ENCODE measurements at places on chromosomes 16 and 17.

DNA sequence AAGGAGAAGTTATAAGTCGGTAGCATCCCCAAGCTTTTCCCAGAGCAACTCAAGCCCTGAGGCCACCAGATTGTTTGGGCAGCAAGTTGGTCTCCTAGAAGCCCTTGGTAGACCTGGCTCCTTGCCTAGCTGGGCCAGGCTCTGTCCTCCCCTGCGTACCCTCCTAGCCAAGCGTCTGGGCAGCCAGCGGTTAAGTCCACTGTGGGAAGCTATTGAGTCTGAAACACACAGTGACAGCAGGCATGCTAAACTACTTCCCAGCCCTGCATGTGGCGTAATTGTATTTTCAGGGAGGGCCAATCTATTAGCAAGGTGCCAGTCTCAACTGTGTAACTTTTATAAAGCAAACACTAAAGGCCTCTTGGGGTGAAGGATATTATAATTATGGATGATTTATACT is 419.1 kb upstream of the RBFOX1 start:
- no peak for DNase-seq

GRCh38 chr16:67528870-67529581 is 397 bp downstream of the RIPOR1 start:
- DNase-seq = peak; percentile 44

DNA sequence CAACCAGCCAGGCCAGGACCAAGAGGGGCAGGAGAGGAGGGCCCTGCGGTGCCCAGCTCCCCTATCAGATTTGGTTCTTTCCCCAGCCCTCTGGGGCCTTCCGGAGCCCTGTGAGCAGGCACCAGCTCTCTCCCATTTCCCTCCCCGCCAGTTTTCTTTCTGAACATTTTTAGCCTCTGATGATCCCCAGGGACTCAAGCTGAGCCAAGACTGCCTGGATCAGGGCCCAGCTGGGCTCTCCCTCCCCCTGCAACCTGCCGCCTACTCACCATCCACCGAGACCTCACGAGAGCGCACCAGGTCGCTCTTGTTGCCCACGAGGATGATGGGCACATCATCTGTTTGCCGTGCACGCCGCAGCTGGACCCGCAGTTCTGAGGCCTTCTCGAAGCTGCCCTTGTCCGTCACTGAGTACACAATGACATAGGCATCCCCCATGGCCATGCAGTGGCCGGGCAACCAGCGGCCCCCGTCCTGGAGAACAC is 2.0 kb downstream of the RRAD start:
- peak; percentile 69 for DNase-seq

GRCh38 chr17:67585077-67585602 is 132.6 kb upstream of the NOL11 start:
- no peak for DNase-seq

DNA sequence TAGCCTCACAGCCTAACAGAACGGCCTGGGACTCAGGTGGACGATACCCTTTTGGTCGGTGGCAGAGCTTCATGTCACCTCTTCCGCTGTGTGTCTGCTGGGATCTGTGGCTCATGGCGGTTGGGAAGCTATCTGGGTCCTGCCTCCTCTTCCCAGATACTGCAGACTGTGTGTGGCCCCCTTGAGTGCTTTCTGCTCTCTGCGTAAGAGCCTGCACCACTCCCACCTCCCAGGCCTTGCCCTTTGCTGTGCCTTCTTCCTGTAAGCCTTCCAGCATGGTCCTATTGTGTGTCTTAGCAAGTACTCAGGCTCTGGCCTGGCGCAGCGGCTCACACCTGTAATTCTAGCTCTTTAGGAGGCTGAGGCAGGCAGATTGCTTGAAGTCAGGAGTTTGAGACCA is 17.5 kb upstream of the ADCY7 start:
- no peak for DNase-seq

GRCh38 chr16:35194681-35195080 is 1735.3 kb downstream of the TP53TG3F start:
- no peak for DNase-seq

GRCh38 chr16:85353839-85354685 is 241.8 kb upstream of the CIBAR2 start:
- no peak for DNase-seq

DNA sequence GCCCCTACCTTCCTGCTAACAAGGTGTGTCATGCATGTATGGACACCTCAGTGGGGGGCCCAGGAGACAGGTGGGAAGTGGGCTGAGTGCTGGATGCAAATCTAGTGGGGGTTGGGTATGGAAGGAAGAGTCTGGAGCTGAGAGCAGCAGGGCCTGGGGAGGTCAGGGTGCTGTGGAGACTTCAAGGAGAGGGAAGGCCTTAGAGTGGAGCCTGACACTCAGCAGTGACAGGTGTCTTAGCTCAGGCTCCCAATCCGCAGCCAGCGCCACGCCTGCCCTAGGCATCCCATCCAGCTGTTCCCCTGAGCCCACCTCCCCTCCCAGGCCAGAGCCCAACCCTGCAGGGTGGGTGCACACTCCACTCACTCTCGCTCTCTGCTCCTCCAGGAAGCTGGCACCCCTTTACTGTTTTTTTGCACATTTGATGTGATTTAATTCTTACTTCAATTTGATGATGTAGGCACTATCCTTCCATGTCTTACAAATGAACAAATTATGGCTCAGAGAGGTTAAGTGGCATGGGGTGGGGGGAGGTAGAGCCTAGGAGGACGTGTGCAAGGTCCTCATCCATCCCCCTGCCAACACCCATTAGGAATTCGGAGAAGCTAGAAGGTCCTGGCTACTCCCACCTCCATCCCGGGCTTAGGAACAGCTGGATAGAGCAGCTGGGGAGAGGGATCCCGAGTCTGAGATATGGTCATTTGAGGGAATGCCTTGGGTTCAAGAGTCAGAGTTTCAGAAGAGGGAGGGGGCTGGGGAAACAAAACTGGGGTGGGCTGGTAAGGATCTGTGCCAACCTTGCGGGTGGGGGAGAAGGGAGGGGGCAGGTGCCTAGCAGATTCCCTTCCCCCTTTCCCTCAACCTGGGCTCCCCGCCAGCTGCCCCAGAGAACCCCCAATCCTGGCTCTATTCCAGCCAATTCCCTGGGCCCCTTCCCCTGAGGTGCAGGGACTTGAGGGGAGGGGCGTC is 2.1 kb downstream of the FAM171A2 start:
- no peak for DNase-seq

DNA sequence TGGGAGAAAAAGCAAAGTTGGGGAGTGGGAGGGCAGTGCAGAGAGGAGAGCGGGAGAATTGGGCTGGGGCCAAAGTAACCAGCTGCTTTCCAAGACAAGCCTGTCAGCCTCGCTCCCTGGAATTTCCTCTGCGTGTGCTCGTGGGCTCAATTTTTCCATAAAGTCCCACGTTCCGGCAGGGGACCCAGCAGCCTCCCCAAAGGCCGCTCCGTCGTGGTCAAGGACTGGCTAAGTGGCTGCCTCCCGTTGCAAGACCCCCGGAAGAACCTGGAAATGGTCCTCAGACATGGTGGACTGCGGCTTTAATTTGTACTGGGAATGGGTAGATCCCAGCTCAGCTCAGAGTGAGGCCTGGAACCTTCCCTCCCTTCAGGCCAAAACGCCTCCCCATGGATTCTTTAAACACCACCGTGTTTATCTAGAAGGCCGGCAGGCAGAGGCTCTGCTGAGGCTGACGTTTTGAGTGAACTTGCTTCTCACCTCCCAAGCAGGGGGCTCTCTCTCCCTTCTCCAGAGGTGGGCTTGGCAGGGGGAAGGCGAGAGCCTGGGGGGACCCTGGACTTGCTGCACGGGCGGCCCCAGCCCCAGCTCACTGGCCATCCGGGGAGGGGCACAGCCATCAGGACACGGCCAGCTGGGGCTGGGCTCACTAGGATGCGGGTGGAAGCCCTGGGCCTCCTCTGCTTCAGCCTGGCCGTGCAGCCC is 190.0 kb downstream of the C16orf95 start:
- DNase-seq = peak; percentile 82

GRCh38 chr17:83053739-83054451 is 25.5 kb upstream of the METRNL start:
- no peak for DNase-seq

GRCh38 chr16:28984619-28985135 is at the start of gene LAT:
Gene LAT, plus strand, starts transcription at chr16:28985052. Its CDS starts 366 bp downstream, at chr16:28985418.
- no peak for DNase-seq

- DNase-seq = peak; percentile 92
Observed at GRCh38 chr16:4298761-4299522, 16.9 kb upstream of the GLIS2 start.

GRCh38 chr17:77560381-77560780 is 398.1 kb upstream of the TNRC6C start:
- DNase-seq = no peak

GRCh38 chr16:74752756-74753155 is 21.9 kb downstream of the FA2H start:
- DNase-seq = no peak

- peak; percentile 15 for DNase-seq
Observed at GRCh38 chr17:47172696-47173565, 16.2 kb downstream of the CDC27 start.

GRCh38 chr16:88391144-88391850 is 8.5 kb downstream of the ZNF469 start:
- no peak for DNase-seq

DNA sequence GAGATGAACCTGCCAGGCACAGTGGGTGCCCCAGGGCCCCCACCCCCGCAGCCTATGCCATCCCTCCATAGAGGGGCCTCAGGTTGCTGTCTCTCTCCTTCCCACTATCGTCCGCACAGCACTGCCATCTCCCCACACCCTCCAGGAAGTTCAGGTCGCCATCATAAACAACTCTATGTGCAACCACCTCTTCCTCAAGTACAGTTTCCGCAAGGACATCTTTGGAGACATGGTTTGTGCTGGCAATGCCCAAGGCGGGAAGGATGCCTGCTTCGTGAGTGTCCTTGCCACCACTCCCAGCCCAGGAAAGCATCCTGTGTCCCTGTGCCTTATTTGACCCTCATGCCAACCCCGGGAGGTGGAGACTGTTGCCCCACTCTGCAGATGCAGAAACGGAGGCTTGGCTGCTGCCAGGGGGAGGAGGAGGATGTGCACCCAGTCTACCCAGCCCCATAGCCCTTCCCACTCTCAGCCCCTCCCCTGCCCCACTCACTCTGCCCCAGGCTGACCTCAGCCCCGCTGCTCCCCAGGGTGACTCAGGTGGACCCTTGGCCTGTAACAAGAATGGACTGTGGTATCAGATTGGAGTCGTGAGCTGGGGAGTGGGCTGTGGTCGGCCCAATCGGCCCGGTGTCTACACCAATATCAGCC is 3.9 kb downstream of the PRSS21 start:
- no peak for DNase-seq

DNA sequence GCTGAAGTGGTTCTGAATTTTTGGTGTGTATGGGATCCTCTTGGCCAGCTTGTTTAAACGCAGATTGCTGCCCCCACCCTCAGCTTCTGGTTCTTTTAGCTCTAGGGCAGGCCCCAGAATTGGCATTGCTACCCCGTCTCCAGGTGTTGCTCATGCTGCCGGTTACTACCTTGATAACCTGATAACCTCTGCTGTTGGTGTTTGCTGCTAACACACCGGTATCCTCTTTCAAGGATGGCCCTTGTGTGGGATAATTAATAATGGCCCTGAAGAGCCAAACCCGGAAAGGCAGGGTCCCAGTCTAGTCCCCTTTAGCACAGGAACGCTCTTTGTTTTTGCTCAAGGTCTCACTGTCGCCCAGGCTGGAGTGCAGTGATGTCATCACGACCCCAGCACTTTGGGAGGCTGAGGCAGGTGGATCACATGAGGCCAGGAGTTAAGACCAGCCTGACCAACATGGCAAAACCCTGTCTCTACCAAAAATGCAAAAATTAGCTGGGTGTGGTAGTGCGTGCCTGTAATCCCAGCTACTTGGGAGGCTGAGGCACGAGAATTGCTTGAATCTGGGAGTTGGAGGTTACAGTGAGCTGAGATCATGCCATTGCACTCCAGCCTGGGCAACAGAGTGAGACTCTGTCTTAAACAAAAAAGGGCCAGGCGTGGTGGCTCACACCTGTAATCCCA is 1.3 kb upstream of the ST3GAL2 start:
- no peak for DNase-seq

- no peak for DNase-seq
Observed at GRCh38 chr16:1495889-1496262, 2.7 kb downstream of the TELO2 start.

DNA sequence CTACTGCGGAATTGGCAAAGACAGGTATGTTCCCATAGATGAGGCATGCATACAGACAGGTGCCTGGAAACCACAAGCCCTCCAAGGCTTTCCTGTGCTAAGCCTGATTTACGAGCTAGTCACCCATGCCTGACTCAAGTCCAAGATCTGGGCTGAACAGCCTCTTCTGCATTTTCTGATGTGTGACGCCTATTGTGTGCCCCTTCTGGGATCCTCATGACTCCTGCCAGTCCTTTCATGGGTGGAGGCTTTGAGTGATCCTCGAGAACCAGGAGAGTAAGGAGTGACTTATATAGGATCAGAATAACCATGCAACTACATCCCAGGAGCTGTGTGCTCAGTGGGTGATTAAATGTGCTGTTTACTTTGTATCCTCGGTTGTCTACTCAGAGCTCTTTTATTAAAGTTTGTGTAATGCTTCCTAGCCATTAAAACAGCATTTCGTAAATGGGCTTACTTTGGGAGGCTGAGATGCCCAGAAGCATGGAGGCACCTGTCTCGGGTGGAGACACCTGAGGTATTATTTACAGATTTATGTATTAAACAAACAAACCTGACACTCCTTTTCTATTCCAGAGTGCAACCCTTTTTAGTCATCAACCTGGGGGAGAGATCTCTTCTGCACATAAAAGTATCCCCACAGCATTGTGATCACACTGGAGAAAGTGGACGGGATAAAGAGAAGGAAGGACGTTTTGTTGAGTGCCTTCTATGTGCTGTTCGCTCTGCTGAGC is 373.0 kb upstream of the DYNLRB2 start:
- DNase-seq = no peak

DNA sequence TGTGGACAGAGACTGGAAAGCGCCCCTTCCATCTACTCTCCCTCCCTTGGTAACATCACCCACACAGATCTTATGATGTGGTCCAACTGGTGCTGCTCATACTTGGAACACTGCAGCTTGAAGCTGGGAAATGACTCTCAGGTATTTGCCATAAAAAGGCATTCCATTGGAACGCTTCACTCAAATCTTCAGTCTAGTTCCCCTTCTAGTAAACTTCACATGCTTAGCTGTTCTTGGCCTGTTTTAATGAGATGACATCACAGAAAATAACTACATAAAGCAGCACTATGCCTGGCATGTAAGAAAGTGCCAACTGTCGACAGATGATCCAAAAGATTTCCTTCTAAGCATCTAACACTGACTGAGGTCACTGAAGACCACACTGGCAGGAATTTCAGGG is 9.3 kb downstream of the ZNF263 start:
- no peak for DNase-seq

- DNase-seq = peak; percentile 77
Observed at GRCh38 chr16:23072084-23072599, 77.1 kb downstream of the USP31 start.

GRCh38 chr17:61335105-61335844 is 64.4 kb upstream of the TBX2 start:
- DNase-seq = peak; percentile 66

GRCh38 chr16:73190688-73191659 is 143.0 kb upstream of the ZFHX3 start:
- DNase-seq = no peak

- peak; percentile 61 for DNase-seq
Observed at GRCh38 chr17:45149669-45150664, 1.7 kb downstream of the HEXIM1 start.

All from fibroblast of pulmonary artery (primary cell).